ENCODE measurements at places on chromosomes 16 and 17.

GRCh38 chr17:42985225-42985624 is 4.9 kb downstream of the RUNDC1 start:
- DNase-seq = no peak

DNA sequence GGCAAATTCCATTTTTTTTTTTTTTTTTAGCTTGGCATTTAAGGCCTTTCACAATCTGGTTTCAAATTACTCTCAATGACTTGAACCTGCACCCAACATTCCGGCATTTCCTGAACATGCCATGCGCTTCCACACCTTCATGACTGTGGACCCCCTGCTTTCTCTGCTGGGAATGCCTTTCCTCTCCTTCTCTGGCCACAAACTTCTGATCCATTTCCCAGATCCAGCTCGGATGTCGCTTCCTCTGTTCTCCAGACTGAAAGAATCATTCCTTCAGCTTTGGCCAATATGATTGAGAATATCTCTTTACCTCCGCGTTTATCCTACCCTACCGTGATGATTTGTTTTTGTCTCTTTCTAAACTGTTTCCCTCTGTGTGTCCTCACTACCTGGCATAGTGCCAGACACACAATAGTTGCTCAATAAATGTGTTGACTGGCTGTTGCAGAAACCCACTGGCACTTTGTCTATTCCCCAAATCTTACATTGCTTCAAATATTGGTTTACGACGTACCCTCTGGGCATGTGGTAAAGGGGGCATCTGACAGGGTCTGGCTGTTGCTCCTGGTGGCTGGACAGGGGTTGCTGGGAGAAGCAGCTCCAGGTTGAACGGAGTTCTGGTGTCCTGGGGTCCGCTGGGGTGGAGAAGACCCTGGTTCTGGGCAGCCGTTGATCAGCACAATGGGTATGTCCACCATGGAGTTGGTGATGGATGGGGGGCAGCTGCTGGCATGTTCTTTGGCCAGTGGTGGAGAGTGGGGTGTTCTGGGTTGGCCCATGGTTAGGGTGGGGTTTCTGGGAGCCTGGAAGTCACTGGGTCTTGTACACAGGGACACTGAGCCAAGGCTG is 14.7 kb downstream of the TNS4 start:
- DNase-seq = no peak

- no peak for DNase-seq
Measured at GRCh38 chr17:80224683-80225082, 4.5 kb downstream of the SLC26A11 start.

DNA sequence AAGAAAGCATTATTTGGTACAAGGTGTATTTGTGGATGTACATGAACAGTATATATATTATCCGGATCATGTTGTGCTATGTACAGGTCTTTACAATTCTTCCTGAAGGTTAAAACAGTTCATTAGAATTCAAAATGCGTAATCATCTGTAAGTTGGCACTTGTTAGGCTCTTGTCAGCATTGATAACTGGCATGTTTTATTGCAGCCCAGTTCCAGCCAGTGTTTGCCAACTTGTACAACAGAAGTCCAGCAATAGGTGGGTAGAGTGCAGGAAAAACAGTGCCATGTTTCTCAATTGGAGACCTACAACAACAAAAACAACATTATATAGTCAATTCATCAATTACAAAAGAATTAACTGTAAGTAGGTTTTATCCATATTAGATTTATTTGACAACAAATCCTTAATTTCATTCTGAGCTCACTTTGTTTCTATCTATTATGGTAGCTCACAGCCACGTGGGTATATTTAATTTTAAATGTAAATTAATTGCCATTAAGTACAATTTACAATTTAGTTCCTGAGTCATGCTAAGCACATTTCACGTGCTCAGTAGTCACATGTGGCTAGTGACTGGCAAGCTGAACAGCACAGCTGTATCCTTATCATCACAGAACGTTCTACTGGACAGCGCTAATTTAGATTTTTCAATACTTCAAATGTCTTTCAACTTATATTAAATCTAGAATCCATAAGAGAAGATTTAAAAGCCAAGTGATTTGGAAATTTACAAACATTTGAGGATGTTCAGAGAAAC is 8.6 kb upstream of the ANKFY1 start:
- DNase-seq = no peak

All from GOT3 (cell line).